D721Med (cell line): ENCODE measurements at places on chromosomes 11 and 22.

- no peak for DNase-seq
Observed at GRCh38 chr11:9253086-9253485, 12.1 kb downstream of the DENND5A start.

DNA sequence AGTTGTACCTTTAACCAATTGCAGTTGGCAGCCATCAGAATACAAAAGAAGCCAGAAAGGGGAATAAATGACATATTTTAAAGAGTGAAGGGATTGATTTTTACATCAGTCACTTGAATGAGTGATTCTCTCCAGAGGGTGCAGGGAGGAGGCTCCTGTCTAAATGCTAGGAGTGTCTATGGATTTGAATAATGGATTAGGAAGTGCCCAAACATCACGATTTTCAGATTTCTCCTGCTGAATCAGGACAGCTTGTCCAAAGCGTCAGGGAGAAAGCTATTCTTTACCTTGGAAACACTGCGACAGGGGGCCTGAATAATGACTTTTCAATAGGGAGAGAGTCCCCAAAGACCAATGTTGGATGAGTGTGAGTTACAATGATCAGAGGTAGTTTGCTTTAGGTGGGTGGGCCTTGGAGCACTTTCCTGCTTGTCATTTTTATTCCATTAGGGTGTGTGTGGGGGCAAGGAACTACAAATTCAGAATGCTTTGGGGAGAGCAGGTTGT lies 735.5 kb downstream of the KCNA4 start:
- DNase-seq, result no peak

- DNase-seq, result no peak
Observed at GRCh38 chr11:74650498-74650897, 58.1 kb downstream of the POLD3 start.

DNA sequence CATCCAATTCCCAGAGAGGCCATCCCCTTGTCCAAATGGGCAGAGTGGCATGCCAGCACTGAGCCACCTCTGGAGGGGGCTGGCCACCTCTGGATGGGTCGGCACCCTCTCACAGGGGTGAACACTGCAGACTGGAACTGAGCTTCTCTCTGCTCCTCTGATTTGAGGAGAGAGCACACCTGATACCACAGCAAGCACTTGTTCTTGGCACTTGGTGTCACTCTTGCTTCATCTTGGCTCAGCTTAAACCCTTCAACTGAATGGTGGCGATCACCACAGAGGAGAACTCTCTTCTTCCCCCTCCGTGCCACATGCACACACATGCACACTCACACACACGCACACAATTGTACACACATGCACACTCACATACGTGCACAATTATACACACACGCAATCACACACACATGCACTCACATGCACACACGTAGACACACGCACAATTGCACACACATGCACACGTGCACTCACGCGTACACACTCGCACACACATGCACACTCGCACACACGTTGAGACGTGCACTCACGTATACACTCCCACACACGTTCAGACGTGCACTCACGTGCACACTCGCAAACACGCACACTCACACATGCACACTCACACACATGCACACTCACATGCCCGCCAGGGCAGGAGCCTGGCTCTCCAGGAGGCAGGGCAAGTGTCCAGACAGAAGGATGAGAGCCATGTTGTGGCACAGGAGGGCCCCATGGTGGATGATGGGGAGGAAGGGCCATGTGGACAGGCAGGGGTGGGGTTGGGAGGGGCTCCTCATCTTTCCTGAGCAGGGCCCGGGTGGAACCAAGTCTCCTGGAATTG lies 23.4 kb downstream of the OVOL1 start:
- no peak for DNase-seq

DNA sequence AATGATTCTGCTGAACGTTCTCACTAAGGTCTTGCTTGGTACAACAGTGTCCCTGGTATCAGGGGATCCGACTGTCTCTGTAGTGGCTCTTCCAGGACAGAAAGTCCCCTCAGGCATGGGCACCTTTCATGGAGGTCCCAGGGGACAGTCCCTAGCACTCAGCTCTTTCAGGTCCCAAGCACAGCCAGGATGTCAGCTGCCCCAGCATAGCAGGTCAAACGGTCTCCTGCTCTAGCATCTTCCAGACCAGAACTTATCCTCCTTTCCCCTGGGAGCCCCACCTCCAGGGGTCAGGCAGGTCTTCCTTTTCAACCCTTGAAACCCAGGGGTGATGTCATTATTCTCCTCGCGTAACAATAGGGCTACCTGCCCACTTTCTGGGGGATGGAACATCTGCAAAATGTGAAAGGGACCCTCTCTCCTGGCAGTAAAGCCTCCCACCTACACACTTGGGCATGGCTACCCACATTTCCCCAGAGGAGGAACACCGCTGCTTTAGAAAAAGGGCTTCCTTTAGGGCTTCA lies 24.7 kb upstream of the CRYBB3 start:
- no peak for DNase-seq

DNA sequence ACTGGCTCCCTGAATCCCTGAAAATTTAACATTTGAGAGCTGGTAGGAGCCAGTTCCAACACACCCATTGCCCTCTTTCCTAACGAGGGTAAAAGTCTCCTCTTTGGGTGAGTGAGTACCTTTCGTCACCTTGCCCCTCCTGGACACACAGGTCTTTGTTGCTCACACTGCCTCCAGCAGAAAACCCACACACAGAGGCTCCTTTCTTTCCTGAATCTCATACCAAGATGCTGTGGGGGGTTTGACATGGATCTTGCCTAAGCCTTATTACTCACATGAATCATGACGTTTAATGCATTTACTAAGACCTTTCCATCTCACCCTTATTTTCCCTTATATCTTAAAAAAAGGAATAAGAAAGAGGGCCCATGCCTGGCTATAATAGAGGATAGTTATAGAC lies 53.0 kb downstream of the PARVA start:
- no peak for DNase-seq

- DNase-seq, result no peak
Observed at GRCh38 chr11:76139314-76139713, 67.0 kb downstream of the WNT11 start.

- no peak for DNase-seq
Observed at GRCh38 chr22:47315862-47316419, 553.5 kb downstream of the TBC1D22A start.

GRCh38 chr11:103980108-103980507 lies 56.3 kb upstream of the DDI1 start:
- no peak for DNase-seq

DNA sequence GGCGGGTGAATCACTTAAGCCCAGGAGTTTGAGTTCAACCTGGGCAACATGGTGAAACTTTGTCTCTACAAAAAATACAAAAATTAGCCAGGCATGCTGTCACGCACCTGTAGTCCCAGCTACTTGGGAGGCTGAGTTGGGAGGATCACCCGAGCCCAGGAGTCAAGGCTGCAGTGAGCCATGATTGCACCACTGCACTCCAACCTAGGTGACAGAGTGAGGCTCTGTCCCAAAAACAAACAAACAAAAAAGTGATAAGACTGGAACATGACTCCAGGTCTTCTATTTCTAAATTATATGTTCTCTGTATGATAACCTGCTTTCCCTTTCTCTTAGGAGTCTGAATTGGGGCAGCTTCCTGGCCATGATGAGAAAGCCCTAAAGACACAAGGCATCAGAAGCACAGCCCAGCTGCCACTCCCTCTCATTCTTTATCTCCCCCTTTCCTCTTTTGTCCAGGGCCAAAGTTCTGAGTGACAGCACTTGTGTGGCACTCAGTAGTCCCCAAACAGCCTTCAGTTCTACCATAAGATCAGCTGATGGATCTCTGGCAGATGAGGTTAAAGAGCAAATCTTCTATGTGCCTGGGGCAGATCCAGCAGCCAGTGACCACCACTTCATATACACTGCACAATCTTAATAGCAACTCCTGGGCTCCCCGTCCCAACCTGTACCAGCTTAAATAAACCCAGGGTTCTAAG lies 136.0 kb downstream of the C11orf58 start:
- DNase-seq, result no peak

GRCh38 chr11:30521297-30522071 lies 64.7 kb downstream of the MPPED2 start:
- DNase-seq, result no peak

DNA sequence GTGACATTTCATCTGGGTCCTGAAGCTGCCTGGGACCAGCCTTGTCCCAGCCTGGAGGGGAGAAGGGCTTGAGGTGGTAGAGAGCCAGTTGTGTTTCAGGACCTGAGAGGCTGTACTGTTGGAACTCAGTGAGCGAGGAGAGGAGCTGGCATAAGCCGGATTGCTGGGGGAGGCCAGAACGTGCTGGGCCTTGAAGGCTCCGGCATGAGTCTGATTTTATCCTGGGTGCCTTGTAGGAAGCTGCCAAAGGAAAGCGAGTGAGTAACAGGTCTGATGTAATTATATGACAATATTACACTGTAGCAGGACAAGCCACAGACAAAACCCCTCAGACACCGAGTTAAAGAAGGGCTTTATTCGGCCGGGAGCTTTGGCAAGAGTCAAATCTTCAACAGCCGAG lies 17.2 kb downstream of the AP2A2 start:
- no peak for DNase-seq

- no peak for DNase-seq
Observed at GRCh38 chr11:790721-791564, 1.1 kb upstream of the CEND1 start.

- no peak for DNase-seq
Observed at GRCh38 chr11:69014898-69015549, 2.0 kb upstream of the MRGPRF start.

GRCh38 chr22:46587492-46588278 lies 32.5 kb upstream of the GRAMD4 start:
- DNase-seq, result no peak

DNA sequence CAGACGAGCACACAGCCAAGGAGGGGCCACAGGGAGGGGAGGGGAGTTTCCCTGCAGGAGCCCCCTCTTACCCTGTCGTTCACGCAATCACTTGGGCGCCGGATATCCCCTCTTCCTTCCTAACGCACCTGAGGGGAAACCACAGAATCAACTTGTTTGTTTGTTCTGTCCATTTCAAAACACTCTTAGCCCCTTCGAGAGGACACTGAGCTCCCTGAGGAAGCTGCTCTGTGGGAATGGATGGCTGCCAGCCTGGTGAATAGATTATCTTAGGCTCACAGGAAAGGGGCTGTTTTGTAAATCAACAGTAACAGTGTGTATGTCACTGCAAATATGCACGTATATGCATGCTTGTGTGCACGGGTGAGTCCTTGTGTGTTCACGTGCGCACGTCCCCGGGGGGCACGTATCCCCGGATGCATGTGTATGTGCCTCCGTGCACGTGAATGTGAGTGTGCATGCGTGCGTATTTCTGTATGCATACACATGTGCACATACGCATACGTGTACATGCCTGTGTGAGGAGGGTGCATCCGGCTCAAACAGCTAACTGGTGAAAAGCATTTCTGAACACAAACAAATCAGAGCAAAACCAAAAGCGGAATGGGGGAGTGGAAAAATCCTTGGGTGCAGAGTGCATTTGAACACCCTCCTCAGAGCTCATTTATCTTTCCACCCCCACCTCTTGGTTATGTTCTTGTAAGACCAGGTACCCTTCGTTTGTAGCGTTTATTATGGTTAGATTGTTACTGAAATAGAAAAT lies 7.2 kb downstream of the ARSA start:
- DNase-seq, result no peak

- DNase-seq, result no peak
Observed at GRCh38 chr22:49628391-49629260, 199.0 kb downstream of the BRD1 start.

GRCh38 chr11:125276619-125276976 lies 112.0 kb downstream of the PKNOX2 start:
- DNase-seq, result no peak

GRCh38 chr11:7427733-7428132 lies 57.6 kb upstream of the OLFML1 start:
- no peak for DNase-seq

DNA sequence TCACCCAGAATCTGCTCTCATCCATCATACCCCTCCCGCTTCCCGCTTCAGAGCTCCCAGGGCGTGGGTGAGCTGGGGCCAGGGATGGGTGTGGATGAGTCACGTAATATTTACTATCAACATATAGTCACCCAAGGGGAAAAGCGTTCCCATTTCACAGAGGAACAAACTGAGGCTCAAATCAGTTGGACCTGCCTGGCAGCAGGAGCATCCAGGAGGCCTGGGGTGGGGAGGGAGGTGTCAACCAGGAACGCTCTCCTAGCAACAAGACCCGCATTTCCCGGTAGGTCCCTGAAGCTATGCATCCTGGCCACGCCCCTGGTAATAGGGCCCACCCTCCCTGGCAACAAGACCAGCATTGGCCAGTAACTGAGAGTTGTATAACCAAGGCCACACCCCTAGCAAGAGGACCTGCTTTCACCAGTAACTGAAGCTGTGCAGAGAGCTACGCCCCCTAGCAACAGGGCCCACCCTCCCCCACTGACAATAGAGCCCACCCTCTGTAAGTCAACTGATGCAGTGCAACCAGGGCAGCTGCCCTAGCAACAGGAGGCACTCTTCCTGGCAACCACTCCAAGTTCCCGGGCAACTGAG lies 32.7 kb upstream of the TXNRD2 start:
- no peak for DNase-seq

DNA sequence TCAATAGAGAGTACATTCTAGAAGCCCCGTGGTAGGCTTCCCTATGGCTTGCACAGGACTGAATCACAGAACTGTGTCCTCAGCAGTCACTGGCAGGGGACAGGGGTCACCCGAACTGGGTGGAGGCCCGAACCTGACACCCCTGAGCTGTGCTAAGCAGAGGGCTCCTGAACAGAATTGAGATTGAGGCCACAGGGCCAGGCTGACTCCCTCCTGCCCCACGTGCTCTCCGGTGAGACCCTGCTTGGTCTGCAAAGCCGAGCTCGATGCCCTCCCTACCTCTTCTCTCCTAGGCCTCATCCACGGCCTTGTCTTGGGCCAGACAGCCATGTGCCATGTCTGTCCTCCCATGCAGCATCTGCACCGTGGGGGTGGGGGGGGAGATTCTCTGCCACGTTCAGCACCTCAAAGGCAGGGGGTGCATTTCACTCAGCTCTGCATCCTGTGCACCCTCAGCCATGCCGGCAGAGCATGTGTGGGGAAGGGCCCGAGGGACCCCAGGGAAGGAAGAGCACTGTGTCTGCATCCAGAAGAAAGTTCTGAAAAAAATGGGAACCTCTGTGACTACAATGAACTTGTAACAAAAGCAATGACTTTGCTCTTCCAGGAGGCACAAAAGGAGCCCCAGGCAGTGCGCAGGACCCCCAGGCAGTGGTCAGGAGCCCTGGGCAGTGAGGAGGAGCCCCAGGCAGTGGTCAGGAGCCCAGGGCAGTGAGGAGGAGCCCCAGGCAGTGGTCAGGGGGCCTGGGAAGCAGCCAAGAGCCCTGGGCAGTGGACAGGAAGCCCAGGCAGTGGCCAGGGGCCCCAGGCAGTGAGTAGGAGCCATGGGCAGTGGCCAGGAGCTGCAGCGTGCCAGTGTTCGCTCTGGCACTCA lies 76.7 kb upstream of the SEPTIN5 start:
- DNase-seq, result no peak

- DNase-seq, result no peak
Observed at GRCh38 chr11:104390651-104391050, 226.7 kb upstream of the PDGFD start.
